ENCODE measurements at places on chromosomes 4 and X.

DNA sequence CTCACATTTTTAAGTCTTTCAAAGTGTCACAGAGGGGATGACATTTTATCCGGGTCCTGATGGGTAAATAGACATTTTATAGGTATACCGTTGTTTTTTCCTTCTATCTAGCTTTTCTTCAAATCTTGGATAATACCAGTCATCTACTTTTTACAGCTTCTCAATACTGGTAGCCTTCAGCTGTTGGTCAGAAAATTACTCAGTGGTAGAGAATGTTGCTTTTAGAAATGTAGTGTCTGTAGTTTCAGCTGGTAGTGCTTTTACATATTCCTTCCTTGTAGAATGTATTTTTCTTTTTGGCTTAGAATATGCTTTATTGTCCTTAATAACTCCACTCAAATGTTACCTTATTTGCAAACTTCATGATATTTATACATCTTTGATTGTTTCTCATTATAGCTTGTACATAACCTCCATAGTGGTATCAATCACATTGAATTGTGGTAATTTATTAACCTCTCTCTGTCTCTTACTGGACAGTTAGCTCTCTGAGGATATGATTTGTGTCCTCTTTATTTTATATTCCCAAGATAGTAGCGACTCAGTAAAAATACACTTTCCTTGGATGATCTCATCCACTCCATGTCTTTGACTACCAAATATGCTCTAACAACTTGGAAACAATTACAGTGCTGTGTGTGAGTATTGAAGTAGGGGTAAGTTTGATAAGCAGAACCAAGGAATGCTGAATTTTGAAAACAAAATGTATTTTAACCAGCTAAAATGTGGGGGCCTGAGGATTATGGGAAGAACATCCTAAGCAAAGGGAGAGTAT, 53.8 kb downstream of the RAP1GDS1 start:
- DNase-seq, result no peak

DNA sequence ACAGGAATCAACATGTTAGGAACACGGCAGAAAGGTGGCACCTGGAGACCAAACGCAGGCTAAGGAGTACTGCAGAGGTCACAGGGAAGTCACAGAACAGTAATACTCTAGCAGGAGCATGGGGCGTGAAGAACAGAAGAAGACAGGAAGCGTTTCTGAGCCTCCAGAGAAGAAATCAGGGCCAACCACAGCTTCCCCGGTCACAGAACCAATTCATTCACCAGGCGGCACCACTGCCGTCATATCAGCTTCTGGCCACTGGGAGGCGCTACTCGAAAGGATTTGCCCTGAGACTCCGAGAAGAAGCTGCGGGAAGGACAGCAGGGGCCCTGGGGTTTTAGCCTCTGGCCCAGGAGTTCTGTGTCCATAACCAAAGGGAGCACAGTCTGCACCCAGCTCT, 78.0 kb upstream of the DRD5 start:
- DNase-seq, result peak; percentile 64

DNA sequence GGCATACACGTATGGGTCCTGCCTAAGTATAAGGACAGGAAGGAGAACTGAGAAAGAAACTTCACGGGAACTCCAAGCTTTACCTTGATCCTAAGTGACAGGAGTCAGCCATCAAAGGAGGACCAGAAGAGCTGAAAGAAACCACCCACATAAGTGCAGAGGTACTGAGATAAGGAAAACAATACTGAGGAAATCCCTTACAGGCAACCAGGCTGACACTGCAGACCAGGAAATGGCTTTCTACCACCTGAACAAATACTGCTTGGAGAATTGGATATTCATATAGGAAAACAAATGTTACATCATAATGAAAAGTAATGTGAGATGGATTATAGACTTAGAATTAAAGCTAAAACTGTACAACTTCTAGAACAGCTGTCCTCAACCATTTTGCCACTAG, 127.0 kb downstream of the IL15 start:
- DNase-seq, result no peak

- DNase-seq, result peak; percentile 57
These were observed 61.0 kb downstream of the HPRT1 start for GRCh38 chrX:134520860-134521390.

DNA sequence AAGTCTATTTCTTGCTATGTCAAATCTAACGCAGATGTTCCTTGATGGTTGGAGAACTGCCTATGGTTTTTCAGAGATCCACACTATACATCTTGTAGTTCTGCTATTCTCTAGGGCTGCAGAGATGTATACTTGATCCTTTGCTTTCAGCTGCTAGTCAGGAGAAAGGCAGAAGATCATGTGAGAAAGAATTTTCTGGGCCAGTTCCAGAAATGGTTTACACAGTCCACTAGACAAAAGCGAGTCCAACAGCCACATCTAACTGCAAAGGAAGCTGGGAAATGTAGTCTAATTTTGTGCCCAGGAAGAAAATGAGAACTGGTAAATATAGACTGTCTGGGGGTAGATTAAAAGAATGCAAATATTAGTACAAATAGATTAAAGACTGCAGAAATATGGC, 394.3 kb upstream of the SLIT2 start:
- peak; percentile 31 for DNase-seq

DNA sequence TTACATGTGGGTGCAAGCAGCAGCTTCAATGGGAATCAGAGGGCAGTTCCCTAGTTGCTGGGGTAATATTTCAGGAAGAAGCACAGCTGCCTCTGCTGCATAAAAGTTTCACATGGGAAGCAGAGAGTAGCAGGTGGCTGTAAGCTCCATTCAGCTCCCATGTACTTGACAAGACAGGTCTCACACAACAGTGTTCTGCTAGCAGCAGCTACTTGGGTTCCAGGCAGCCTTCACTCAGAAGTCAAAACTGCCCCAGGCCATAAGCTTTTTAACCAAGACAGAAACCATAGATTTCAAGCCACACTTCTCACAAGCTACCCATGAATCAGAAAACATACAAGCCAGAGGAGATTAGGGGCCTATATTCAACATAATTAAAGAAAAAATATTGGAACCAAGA, 41.4 kb upstream of the SPIN2A start:
- no peak for DNase-seq

DNA sequence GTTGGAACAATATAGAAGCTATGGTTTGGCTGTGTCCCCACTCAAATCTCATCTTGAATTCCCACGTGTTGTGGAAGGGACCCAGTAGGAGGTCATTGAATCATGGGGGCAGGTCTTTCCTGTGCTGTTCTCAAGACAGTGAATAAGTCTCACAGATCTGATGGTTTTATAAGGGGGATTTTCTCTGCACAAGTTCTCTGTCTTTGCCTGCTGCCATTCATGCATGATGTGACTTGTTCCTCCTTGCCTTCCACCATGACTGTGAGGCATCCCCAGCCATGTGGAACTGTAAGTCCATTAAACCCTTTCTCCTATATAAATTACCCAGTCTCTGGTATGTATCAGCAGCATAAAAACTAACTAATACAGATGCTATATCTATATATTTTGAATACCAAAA, 135.2 kb upstream of the EDNRA start:
- no peak for DNase-seq

All from hepatocyte (in vitro differentiated cells).